NCI-H1417 (cell line): ENCODE measurements at places on chromosomes 5 and 9.

- no peak for DNase-seq
Observed at GRCh38 chr5:120466341-120467006, 2.4 kb downstream of the PRR16 start.

GRCh38 chr9:121666294-121666693 is 14.9 kb downstream of the DAB2IP start:
- no peak for DNase-seq

- DNase-seq = peak; percentile 65
Observed at GRCh38 chr5:108681079-108681921, 66.4 kb upstream of the FER start.

- no peak for DNase-seq
Observed at GRCh38 chr9:97384406-97385262, 27.3 kb upstream of the TDRD7 start.

DNA sequence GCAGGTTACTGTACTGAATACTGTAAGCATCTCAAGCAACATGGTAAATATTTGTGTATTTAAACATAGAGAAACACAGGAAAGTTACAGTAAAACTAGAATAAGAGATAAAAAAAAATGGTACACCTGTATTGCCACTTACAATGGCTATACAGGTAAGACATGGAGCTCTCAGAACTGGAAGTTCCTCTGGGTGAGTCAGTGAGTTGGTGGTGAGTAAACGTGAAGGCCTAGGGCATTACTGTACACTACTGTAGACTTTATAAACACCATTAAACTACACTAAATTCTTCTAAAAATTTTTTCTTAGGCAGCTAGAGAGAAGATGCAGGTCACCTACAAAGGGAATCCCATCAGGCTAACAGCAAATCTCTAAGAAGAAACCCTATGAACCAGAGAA is 872.9 kb downstream of the TAF11L14 start:
- DNase-seq = no peak

GRCh38 chr9:112771359-112772214 is 21.0 kb downstream of the SNX30 start:
- DNase-seq = no peak

DNA sequence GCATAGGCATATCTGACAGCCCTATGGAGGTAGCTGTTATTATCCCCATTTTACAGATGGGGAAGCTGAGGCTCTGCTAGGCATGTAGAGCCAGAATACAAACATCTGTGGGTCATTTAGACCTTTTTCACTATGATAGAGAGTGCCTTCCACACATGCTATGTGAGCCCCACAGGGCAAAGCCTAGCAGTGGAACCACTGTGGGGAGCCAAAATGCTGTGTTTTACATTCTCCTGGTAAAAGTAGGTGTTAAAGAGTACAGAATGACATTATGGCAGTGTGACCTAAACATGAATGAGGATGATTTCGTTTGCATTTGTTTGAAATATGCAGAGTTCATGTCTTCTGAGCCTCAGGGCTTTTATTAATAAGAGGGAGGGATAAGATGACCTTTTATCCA is 265.2 kb downstream of the MAST4 start:
- peak; percentile 25 for DNase-seq
